ENCODE measurements at places on chromosomes 1 and 21. TPM values are rescaled to one million over a fixed set of nuclear protein-coding genes. Genes with fewer than 3 reads are reported as not detected.

The PCBP3 gene
- total RNA-seq, result 1.6 TPM

The E2F2 gene
- total RNA-seq, result 0.14 TPM

The GUCA2B gene
- total RNA-seq, result not detected

The ADORA1 gene
- 16.5 TPM for total RNA-seq

The ESRRG gene
- total RNA-seq, result not detected
